ENCODE measurements at places on chromosomes 2 and 18. TPM values are rescaled to one million over a fixed set of nuclear protein-coding genes. Genes with fewer than 3 reads are reported as not detected.

- DNase-seq, result no peak
Observed at GRCh38 chr2:101622210-101623030, 75.1 kb upstream of the MAP4K4 start.

Gene ARHGAP28
- 41.2 TPM for total RNA-seq

Gene SULT1C2
- 6.5 TPM for total RNA-seq

GRCh38 chr2:97718942-97719341 lies 5.6 kb downstream of the ZAP70 start:
- DNase-seq, result no peak

Gene ALKAL2
- not detected for total RNA-seq
